ENCODE measurements at places on chromosomes 2 and 18.
A peak's percentile ranks its signal among the peaks of the same experiment; 100 is the strongest.

GRCh38 chr2:12424219-12424618 lies 292.5 kb upstream of the TRIB2 start:
- DNase-seq, result no peak

GRCh38 chr2:48146552-48146951 lies 240.3 kb upstream of the FBXO11 start:
- DNase-seq, result no peak

DNA sequence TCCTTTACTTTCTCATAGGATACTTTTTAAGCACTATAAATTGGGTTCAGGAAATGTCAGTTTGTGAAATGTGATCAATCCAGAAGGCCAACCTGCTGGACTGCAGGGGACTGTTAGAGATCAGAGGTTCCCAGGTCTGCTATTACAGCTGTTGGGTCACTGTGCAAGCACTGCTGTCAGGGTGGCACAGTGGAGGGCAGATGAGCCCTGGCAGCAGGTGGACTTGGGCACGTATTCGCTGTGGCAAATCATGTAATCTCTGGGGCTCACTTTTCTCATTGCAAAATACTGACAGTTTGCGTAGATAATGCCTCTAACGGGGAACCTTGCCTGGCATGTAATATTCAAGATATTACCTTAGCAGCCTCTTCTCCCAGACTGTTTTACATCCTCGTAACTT lies 18.1 kb downstream of the RAB31 start:
- DNase-seq, result no peak

GRCh38 chr2:127654838-127655175 lies 8.9 kb downstream of the GPR17 start:
- no peak for DNase-seq

- no peak for DNase-seq
Observed at GRCh38 chr2:234772733-234773060, 179.1 kb upstream of the SH3BP4 start.

DNA sequence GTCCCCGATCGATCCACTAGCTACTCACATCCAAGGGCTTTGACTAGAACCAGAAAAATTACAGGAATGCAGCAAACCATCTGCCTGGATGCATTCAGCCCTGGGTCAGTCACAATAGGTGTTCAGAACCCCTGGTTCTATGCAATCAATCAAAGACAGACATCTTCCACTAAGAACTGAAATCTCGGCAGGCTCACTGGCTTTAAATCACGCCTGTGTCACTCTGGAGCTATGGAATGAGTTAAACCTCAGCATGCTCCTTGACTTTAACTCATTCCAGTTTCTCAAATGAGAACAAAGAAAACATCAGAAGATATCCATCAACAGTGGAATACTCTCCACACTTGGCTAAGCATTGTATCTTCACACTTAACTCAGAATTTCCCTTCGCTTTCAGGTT lies 68.1 kb upstream of the SPTBN1 start:
- no peak for DNase-seq

DNA sequence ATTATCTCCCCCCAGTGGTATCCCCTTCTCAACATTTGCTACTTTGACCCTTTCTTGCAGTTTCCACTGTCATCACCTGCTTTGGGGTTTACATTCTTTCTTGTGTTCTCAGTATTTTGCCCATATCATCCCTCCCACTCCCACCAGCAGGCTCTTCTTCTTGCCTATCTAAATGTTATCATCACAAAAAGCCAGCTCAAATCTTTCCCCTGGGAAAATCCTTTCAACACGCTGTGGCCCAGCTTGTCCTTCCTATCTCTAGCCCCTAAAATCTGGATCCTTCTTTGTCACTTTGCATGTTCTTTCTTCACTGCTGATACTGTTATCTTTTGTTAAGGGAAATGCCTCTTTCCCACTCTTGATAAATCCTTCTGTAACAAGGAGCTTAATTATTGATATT lies 138.2 kb downstream of the RAD51AP2 start:
- no peak for DNase-seq

DNA sequence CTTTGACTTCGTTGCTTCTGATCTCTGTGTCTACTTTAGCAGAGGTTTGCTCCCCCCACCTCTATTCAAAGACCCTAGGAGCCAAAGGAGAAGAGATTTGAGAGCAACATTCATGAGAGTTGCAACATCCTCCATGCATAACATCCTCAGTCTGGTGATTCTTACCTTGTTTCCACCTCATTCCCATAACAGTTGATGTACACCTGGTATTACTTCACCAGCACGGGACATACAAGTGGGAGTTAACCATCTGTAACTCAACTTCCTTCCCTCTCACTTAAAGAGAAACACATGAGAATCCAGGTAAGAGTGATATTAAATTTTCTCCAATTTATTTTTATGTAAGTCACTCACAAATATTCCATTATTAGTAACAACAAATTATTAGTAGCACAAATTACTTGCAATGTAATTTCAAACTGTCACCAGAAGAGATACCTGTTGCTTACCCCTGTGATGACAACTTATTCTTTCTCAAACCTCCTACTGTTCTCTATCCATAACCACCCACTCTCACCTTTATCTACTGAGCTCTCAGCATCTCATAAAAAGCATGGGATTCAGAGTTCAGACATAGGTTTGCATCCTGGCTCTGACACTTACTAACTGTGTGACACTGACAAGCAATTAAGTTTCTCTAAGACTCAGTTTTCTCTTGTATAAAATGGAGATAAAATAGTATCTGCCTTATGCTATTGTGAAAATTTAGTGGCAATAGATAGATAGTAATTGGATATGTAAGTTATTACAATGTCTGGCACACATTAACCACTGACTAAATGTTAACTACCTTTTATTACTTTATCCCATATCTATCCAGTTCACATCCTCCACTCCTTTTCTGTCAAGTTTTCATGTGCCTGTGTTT lies 184.6 kb upstream of the SRD5A2 start:
- no peak for DNase-seq

DNA sequence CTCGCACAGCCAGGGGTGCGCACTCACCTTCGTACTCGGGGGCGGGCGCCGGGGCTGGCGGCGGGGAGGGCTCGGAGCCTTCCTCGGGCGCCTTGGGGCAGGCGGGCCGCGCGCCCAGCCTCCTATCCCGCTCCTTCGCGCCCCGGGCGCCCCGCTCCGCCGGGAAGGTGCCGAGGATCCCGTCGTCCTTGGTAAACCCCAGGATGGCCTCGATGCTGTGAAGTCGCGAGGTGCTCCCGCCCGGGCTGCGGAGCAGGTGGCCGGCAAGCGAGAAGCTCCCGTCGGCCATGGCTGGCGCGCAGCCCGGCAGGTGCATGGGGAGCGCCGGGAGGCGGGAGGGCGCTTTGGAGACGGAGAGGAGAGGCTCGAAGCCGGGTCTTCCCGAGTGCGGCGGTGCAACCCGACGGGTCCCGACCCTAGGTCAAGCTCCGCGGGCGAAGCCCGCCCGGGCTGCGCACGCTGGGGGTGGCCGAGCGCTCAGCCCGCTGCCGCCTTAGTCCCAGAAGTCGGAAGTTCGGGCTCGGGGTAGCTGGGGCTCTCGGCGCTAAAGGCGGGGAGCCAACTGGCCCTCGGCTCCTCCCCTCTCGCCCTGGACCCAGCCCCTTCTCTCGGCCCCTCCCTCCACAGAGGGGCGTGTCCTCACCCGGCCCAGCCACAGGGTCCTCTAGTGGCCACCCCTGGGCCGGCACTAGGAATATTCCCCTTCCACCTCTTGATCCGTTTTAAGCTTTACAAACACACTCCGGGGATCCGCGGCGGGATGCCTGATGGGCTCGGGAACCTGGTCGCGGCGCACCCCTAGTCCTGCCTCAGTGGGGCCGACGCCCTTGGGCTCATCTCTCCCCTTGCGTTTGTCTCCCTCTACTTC lies at the start of gene RAX:
Gene RAX, minus strand, starts transcription at position 564 of the 868 bp plus-strand sequence. Its CDS starts 248 bp downstream, at position 316.
- DNase-seq, result no peak

DNA sequence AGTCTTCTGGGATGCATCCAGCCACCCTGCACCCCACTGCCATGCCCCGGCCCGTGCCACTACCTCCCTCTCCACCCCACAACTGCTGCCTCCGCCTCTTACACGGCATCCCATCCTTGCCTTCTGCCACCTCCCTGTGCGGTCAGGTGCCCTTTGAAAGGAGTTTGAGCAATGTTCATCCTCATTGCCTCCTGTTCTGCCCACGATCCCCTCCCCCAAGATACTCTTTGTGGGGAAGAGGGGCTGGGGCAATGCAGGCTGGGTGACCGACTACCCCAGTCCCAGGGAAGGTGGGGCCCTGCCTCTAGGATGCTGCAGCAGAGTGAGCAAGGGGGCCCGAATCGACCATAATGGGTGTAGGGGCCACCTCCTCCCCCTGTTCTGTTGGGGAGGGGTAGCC lies 8.4 kb downstream of the MFSD2B start:
- DNase-seq, result no peak

DNA sequence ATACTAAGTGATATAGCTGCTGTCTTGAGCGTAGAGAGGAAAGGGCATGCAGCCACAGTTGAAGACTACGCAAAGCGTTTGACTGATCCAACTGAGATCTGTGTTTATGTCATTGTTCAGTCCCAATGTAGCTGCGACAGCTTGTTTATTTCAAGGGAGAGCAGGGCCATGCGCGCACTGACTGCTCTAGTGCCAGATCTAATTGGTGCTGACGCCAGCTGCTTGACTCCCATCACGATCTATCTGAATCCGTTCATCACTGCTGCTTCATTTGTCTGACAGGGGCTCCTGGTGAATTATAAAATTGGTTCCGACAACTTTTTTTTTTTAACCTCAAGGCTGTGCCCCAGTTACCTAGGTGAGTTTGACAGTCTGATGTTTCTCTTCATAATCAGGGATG lies 75.7 kb downstream of the CHST9 start:
- no peak for DNase-seq

- no peak for DNase-seq
Observed at GRCh38 chr2:240395448-240395847, 40.0 kb upstream of the GPC1 start.

DNA sequence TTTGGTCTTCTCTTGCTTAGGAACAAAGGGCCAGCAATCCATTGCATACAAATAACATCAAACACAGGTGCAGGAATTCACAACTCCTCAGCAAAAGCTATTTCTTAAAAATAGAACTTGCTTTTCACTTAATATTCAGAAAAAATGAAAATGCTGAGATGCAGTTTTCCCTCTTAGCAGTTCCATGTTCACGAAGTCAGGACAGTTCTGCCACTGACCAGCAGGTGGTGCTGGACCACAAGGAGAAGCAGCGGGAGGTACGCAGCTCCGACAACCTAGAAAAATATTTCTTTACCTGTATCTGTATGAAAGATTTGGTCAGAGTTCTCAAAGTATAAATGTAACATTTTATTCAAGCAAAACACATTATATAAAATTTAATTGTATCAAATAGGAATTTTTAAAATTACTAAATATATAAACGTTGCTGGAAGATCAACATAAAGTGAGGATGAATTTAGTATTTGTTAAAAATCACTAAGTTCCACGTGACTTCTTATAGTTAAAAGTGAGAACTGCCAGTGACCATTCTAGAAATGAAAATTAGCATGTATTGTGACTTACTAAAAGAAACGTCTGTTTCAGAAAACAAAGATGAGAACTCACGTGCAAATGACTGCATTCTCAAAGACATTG lies 48.8 kb downstream of the ADNP2 start:
- DNase-seq, result peak; percentile 10

DNA sequence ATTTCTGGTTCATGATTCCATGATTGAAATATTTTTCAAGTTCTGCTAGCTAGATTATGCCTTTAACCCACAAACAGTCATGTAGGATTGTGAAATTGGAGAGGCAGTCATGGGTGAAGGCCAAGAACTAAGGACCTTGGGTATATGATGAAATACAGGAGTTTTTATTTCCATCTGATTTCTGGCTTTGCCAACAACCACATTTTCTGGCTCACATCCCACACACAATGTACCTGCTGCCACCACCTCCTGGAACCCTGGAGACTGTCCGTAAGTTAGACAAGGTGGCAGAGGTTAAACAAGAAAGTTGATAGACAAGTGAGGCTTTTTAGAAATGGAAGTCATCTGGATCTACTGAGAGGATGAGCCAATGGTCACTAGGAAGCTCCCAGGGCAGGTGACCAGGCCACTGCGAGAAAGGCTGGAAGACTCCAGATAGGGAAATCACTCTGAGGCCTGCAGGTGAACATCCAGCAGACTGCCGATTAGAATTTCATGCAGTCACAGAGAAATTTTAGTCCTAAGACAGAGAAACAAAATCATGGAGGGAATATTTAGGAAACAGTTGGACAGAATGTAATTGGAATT lies 402.0 kb downstream of the ALK start:
- DNase-seq, result peak; percentile 59

DNA sequence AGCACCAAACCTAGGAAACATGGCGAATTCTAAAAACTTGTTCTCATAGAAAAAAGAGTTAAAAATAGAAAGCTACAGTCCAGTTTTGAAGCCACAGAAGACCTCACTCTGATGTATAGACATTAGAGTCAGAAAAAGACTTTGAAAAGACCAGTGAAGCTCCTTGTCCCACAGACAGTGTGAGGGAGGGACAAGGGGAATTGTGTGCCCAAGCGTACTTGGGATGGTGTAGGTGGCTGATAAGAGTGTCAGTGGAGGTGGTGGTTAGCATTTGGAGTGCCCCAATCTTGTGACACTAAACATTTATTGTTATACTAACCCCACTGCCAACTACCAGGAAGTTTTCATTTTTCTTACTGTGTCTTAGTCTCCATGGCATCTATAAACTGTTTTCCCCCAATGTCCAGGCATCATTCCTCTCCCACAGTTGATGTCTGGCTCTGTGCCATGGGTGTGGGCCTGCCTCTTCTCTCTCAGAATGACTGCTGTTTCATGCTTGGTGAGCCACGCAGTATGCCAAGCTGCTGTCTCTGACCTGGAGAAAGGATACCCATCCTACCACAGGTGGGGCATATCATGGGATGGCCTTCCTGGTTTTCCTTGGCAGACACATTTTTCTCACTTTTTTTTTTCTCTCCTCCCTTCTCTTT lies 161.4 kb downstream of the RPIA start:
- DNase-seq, result no peak

GRCh38 chr2:176612736-176613135 lies 343.5 kb downstream of the MTX2 start:
- DNase-seq, result no peak

All from AG04449 (cell line).